ENCODE measurements at places on chromosomes 4 and X. TPM values are rescaled to one million over a fixed set of nuclear protein-coding genes. Genes with fewer than 3 reads are reported as not detected.
A peak's percentile ranks its signal among the peaks of the same experiment; 100 is the strongest.

DNA sequence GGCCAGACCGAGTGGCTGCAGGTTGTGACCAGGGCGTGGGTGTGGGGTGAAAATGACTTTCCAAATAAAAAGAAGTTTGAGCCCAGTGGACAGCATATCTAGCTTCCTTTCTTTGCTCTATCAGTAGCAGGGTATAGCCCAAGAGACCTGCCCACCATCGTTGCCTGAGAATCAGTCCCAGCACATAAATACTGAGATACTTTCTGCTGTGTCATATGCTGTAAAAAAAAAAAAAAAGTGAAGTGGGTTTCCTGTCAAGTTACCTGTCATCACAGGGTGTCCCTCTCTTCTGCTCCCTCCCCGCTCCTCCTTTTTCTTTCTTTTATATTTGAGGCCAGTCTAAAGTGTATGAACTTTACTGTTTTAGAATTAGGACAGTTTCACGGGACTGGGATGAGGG lies 330.3 kb upstream of the BOD1L1 start:
- DNase-seq = no peak

The BLOC1S4 gene
- 8.9 TPM for total RNA-seq

The SPANXB1 gene
- total RNA-seq = not detected

GRCh38 chr4:88419874-88420273 lies 37.0 kb upstream of the HERC5 start:
- no peak for DNase-seq

DNA sequence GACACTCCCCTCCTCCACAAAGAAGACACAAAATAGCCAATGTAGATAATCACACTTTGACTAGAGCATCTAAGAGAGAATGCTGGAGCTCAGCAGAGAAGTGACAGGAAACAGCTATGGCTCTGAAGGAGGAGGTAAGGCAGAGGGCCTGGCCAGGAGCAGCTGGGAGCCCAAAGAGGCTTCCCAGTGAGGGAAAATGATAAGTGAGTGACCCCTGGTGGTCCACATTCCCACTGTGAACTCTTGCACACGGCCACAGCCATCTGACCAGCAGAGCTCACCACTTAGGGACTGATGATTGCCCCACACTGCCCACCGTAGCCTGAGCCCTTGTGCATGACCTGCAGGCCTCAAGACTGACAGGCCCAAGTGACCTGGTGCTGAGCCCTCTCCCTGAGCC lies 162.7 kb upstream of the GALNTL6 start:
- no peak for DNase-seq

The DTHD1 gene
- total RNA-seq = 0.09 TPM

- DNase-seq = no peak
Observed at GRCh38 chr4:72326692-72327632, 242.1 kb downstream of the ADAMTS3 start.

DNA sequence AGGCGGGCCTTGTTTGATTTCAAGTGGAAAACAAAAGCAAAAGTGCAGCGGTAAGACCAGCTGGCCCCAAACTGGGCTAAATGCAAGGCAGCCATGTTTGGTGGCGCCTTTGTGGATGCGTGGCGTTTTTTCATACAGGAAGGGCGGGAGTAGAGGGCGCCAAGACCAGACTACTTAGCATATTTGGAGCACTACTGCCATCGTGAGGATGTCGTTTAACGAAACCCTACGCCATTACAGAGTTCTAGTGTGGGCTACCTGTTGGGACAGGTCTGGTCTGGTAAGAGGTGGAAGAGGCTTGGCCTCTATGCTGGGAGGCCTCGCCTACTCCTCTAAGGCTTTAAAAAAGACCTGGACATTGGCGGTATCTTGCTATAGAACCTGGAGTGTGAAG lies 230.7 kb upstream of the STK26 start:
- peak; percentile 50 for DNase-seq

DNA sequence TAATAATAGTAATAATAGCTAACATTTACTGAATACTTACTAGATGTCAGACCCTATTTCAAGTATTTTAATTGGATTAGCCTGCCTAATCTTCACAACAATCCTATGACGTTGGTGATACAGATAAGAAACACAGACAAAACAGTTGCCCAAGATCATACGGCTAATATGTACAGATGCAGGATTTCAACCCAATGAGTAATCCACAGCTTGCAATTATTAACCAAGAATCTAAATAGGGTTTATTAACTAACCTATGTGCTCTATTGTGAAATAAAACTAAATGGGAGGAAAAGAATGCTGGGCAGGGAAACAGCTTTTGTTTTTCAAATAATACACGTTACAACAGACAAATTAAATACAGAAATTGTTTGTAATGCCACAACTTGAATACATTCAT lies 23.4 kb downstream of the FBXO8 start:
- DNase-seq = no peak

DNA sequence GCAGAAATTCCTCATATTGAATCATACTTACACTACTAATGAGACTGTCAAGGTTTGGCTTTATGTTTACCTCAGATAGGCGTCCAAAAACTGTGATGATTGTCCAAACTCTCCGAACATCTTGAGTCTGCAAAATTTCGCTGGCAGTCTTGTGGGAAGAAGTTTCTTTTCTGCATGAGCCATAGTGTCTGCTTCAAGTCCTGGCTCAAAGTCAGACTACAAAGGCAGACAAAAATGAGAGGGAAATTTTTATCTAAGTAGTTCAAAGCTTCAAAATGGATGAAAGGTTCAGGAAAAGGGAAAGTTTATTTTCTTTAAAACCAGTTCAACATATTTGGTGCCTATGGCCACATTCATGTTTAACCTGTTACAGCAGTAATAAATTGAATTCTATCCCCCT lies 40.7 kb downstream of the PALLD start:
- no peak for DNase-seq

The CWH43 gene
- total RNA-seq = not detected

The SPANXC gene
- total RNA-seq = not detected

All from right cardiac atrium (tissue), 5 donors.